ENCODE measurements at places on chromosomes 5 and 9. TPM values are rescaled to one million over a fixed set of nuclear protein-coding genes. Genes with fewer than 3 reads are reported as not detected.

The PURA gene
- total RNA-seq, result 18.4 TPM

The PCDHA9 gene
- total RNA-seq, result 0.16 TPM

The ARID3C gene
- total RNA-seq, result not detected

The SLC34A1 gene
- total RNA-seq, result not detected

The KCNIP1 gene
- not detected for total RNA-seq

The TIMD4 gene
- not detected for total RNA-seq

The HMGCR gene
- 54.4 TPM for total RNA-seq

The CKMT2 gene
- 1.3 TPM for total RNA-seq

The GFPT2 gene
- 63.4 TPM for total RNA-seq

The LRRC70 gene
- total RNA-seq, result 0.79 TPM

The QRFP gene
- total RNA-seq, result not detected

The NUTM2G gene
- total RNA-seq, result not detected

The NXNL2 gene
- 0.77 TPM for total RNA-seq

The SSNA1 gene
- total RNA-seq, result 58.4 TPM

The FAM219A gene
- 2.8 TPM for total RNA-seq

The ANKRD20A1 gene
- total RNA-seq, result 0.16 TPM

The SLU7 gene
- 110 TPM for total RNA-seq

The PALM2AKAP2 gene
- total RNA-seq, result 1.9 TPM

The DPP7 gene
- total RNA-seq, result 67.8 TPM

The PCDHB8 gene
- 0.32 TPM for total RNA-seq

The ARHGEF28 gene
- 2.5 TPM for total RNA-seq

The OTP gene
- total RNA-seq, result not detected

The LHX3 gene
- not detected for total RNA-seq

The IFNA13 gene
- total RNA-seq, result not detected

The HK3 gene
- not detected for total RNA-seq

The GNG10 gene
- total RNA-seq, result 20.3 TPM

The IL4 gene
- total RNA-seq, result not detected

The CXCL14 gene
- total RNA-seq, result not detected

The CD14 gene
- total RNA-seq, result 0.32 TPM

The PPP3R2 gene
- total RNA-seq, result 0.09 TPM

The RFESD gene
- 3.2 TPM for total RNA-seq

The LOX gene
- 20.0 TPM for total RNA-seq

The SLC38A9 gene
- 31.1 TPM for total RNA-seq

The ATP10B gene
- not detected for total RNA-seq

The PCDHGA9 gene
- total RNA-seq, result 3.8 TPM

The OR1L8 gene
- total RNA-seq, result under 0.01 TPM

The GABRA6 gene
- not detected for total RNA-seq

All from bronchial smooth muscle cell (primary cell).